ENCODE measurements at places on chromosomes 2 and 18. TPM values are rescaled to one million over a fixed set of nuclear protein-coding genes. Genes with fewer than 3 reads are reported as not detected.

DNA sequence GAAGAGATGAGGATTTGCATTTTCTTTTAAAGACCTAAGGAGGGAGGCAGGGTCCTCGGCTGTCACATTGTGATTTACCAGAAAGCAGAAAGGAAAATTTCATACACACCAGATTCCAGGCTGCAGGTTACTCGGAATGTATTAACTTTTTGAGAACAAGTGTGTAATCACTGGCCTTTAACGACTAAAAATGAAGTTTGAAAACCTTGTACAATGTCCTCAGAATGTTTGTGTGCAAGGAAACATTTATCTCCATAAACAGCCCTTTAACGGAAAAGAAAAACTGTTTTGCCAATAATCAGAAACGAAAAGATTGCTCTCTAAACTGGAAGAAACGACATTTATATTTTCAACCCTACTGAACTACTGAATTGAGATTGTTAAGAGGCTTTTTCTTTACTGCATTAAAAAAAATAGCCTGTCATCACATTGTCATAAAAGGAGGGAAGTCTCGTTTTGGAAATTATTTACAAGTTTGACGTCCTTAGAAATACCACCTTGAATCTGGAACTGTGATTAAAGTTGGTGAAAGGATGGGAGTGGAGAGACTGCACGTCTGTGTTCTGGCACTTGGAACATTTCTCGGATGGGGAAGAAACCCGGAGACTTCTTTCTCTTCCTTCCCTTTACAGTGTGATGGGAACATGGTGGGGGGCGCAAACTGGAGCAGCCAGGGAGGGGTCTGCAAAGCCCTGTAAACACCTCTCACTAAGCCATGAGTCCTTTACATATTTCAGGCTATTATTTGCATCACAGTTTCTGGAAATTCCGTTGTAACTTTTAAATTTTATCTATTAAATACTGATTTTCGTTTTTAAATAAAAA, 134.1 kb upstream of the SIX3 start:
- peaks cover 3% of the 10 kb centered on the region for H3K4me1 ChIP-seq
- H3K27me3 ChIP-seq = peaks cover 80% of the 10 kb centered on the region
- no peak overlapping the region for H3K4me3 ChIP-seq
- no peak overlapping the region for H3K27ac ChIP-seq

DNA sequence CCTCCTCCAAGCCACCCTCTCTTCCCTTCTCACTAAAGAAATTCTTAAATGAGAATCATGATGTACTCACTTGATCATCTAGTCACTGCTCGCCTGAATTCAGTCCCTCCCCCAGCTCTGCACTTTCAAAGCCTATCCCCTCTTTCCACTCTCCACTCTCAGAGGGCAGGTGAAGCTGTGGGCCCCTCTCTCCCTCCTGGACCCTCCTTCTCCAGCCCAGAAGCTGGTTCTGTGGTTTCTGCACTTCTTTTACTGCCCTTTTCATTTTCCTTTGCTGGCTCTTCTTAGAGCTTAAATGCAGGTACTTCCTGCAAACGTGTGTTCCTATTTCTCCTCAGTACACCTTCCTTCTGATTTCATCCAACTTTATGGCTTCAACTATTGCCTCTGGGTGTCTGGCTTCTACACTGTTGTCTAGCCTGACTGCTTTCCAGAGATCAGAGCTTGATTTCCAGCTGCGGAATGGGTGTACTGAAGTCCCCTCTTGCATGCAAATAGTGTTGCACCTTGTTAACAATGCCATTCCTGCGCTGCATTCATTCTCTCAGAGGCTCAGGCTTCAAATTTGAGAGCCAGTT, 15.3 kb upstream of the TXNDC2 start:
- no peak overlapping the region for H3K27ac ChIP-seq
- no peaks in the 10 kb centered on the region for H3K4me1 ChIP-seq
- no peak for DNase-seq
- H3K4me3 ChIP-seq = no peak overlapping the region

DNA sequence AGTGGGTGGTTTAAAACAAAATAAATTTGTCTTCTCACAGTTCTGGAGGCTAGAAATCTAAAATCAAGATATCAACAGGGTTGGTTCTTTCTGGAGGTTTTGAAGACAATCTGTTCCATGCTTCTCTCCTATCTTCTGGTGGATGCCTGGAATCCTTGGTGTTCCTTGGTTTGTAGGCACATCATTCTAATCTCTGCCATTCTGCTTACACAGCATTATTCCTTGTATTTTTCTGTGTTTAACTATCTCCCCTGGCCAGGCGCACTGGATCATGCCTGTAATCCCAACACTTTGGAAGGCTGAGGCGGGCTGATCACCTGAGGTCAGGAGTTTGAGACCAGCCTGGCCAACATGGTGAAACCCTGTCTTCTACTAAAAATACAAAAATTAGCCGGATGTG, 108.1 kb downstream of the ZRANB3 start:
- no peak overlapping the region for H3K27ac ChIP-seq
- no peaks in the 10 kb centered on the region for H3K4me1 ChIP-seq
- H3K27me3 ChIP-seq = no peaks in the 10 kb centered on the region
- peaks cover 13% of the 10 kb centered on the region for H3K36me3 ChIP-seq
- no peak for DNase-seq

UGT1A3 gene
- total RNA-seq = not detected

IL1R2 gene
- total RNA-seq = 1.1 TPM
